Activated CD4-positive, alpha-beta T cell treated with anti-CD3 and anti-CD28 coated beads, Interleukin-2, amount 10 ng/mL, durations not matched to agents 24 days and 14 days (primary cell): ENCODE measurements at places on chromosomes 6 and 20.

GRCh38 chr6:18309046-18309445 is 44.7 kb upstream of the DEK start:
- DNase-seq, result no peak

DNA sequence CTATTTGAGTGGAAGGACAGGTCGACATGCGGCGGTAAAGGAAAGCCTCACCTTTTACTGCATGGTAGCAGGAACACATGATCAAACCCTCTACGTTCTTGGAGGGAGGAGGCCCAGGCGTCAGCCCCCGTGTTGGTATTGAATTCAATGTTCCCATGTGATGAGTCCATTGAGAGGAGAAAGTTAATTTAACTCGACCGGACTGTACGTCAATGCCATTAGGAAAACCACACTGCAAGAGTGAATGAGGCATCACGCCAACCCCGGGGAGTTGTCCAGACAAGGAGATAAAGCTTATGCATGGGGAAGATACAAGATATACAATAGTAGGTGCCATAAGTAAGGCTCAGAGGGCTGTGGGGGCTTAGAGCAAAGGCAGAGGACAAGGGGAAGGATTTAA is 213.9 kb upstream of the ECI2 start:
- no peak for DNase-seq

- DNase-seq, result no peak
Observed at GRCh38 chr6:25369036-25369432, 89.9 kb downstream of the CARMIL1 start.

DNA sequence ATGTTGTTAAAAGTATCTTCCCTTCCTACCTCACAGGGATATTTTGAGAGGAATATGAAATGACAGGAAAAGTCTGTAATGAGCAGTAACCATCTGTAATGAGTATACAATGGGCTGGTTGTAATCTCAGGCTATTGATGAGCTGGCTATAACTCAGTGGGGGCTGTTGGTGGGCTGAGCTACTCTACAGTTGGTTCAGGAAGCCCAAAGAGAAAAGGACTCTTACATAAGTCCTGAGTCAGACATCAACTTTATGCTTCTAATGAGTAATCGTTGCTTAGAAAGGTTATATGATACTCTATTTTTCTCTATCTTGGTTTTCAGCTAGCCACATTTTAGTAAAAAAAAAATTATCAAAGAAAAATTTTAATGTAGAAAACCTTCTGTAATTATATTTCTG is 26.4 kb downstream of the ZNF391 start:
- no peak for DNase-seq

- DNase-seq, result no peak
Observed at GRCh38 chr20:5829241-5829809, 79.1 kb downstream of the SHLD1 start.

GRCh38 chr6:1574083-1574761 is 35.5 kb upstream of the FOXC1 start:
- DNase-seq, result no peak

GRCh38 chr6:169332250-169332649 is 78.6 kb upstream of the THBS2 start:
- DNase-seq, result no peak
